ENCODE measurements at places on chromosomes 1 and 21.

DNA sequence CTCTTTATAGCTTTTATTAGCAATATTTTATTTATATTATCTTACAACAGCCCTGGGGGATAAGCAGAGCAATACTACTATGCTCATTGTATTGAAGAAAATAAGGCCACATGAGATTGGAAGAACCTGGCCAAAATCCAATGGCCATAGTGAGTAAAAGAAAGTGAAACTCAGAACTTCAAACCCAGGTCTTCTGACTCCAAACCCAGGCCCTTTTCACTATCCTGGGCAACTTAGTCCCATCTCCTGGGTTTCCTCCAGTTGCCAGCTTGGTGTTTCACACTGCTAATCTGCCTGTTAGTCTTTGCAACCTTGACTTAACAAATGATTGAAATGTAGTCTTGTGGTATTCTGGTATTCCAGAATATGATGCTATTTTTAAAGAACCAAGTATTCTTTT lies 22.4 kb upstream of the EXO1 start:
- no peak overlapping the region for H3K4me3 ChIP-seq
- H3K4me1 ChIP-seq = no peaks in the 10 kb centered on the region
- peaks cover 31% of the 10 kb centered on the region for H3K27me3 ChIP-seq
- H3K27ac ChIP-seq = no peak overlapping the region
- H3K36me3 ChIP-seq = no peaks in the 10 kb centered on the region

GRCh38 chr1:22119626-22120468 lies 23.1 kb downstream of the WNT4 start:
- no peak overlapping the region for H3K4me3 ChIP-seq
- no peaks in the 10 kb centered on the region for H3K27me3 ChIP-seq
- no peak for DNase-seq
- peaks cover 42% of the 10 kb centered on the region for H3K36me3 ChIP-seq
- H3K27ac ChIP-seq = no peak overlapping the region

DNA sequence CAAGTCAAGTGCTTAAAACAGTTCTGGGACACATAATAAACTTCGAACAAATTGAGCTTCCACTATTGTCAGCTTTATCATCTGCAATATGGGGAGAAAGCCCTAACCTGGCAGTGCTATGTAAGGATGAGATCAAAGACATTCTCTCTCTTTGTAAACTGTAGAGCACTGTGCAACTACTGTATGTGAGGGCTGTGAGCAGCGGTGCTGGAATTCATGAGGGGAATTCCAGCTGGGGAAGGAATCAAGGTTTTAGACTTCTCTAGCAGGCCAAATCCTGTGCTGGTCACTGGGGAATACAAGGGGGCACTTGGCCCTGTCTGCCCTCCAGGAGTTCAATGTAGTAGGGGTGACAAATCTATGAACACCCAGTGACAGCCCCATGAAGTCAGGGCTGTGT lies 9.3 kb downstream of the FAM151A start:
- no peak overlapping the region for H3K4me3 ChIP-seq
- no peaks in the 10 kb centered on the region for H3K36me3 ChIP-seq
- no peak for DNase-seq
- no peaks in the 10 kb centered on the region for H3K27me3 ChIP-seq
- H3K4me1 ChIP-seq = no peaks in the 10 kb centered on the region

- no peak overlapping the region for H3K4me3 ChIP-seq
- no peaks in the 10 kb centered on the region for H3K4me1 ChIP-seq
- no peaks in the 10 kb centered on the region for H3K36me3 ChIP-seq
- no peak for DNase-seq
These were observed 183.6 kb downstream of the APP start for GRCh38 chr21:25986928-25987327.

- H3K4me1 ChIP-seq = no peaks in the 10 kb centered on the region
- H3K36me3 ChIP-seq = peaks cover 2% of the 10 kb centered on the region
These were observed 7.4 kb downstream of the TFF1 start for GRCh38 chr21:42358937-42359336.

Data from effector memory CD8-positive, alpha-beta T cell (primary cell).